ENCODE measurements at places on chromosomes 5 and 9. TPM values are rescaled to one million over a fixed set of nuclear protein-coding genes. Genes with fewer than 3 reads are reported as not detected.

Gene SLC22A4
- total RNA-seq, result 6.7 TPM

Gene PALM2AKAP2
- total RNA-seq, result 12.2 TPM

Gene BRINP1
- total RNA-seq, result not detected

Gene FOXD4
- total RNA-seq, result 0.37 TPM

Gene SHROOM1
- total RNA-seq, result 9.9 TPM

Gene DBN1
- 122 TPM for total RNA-seq

Gene TICAM2
- total RNA-seq, result 2.3 TPM

Gene MGAT4B
- total RNA-seq, result 130 TPM

Gene CTNND2
- total RNA-seq, result 0.74 TPM

Gene GPX8
- total RNA-seq, result 39.3 TPM

Gene CAMK4
- 67.3 TPM for total RNA-seq

Gene MEF2C
- 6.4 TPM for total RNA-seq

Gene NME5
- not detected for total RNA-seq

Gene RPS14
- total RNA-seq, result 3,988 TPM

Gene PCDHA9
- total RNA-seq, result 1.8 TPM

Gene IGFBPL1
- total RNA-seq, result not detected

Gene EGR1
- total RNA-seq, result 16.8 TPM

Gene PIP5K1B
- not detected for total RNA-seq

Gene GFPT2
- total RNA-seq, result 32.9 TPM

Gene EHMT1
- total RNA-seq, result 61.8 TPM

Gene GPR21
- total RNA-seq, result not detected

Gene MARCOL
- total RNA-seq, result not detected

Gene NSA2
- 154 TPM for total RNA-seq

Gene TAF11L5
- total RNA-seq, result not detected

Gene CD180
- not detected for total RNA-seq

Gene GADD45G
- total RNA-seq, result not detected

Gene NEURL1B
- total RNA-seq, result 0.11 TPM

Gene OR13C2
- not detected for total RNA-seq

Gene SPINK6
- not detected for total RNA-seq

Gene ELAVL2
- total RNA-seq, result 2.3 TPM

Gene FXN
- 3.1 TPM for total RNA-seq

Gene INPP5E
- 11.9 TPM for total RNA-seq

Gene EGFL7
- total RNA-seq, result 21.5 TPM

Gene SYK
- 0.72 TPM for total RNA-seq

Gene DRD1
- total RNA-seq, result not detected

Gene HEMGN
- total RNA-seq, result not detected

Gene C7
- not detected for total RNA-seq

Gene RNF183
- not detected for total RNA-seq

Gene CHMP5
- total RNA-seq, result 111 TPM

Gene FBP1
- total RNA-seq, result not detected

Gene KIF12
- total RNA-seq, result 1.5 TPM

Gene SLC23A1
- not detected for total RNA-seq

Gene NSG2
- total RNA-seq, result not detected

Gene RLN2
- not detected for total RNA-seq
